ENCODE measurements at places on chromosomes 1 and 21.
A peak's percentile ranks its signal among the peaks of the same experiment; 100 is the strongest.

GRCh38 chr1:113904293-113904673, 316 bp downstream of the AP4B1 start:
- no peak for DNase-seq

DNA sequence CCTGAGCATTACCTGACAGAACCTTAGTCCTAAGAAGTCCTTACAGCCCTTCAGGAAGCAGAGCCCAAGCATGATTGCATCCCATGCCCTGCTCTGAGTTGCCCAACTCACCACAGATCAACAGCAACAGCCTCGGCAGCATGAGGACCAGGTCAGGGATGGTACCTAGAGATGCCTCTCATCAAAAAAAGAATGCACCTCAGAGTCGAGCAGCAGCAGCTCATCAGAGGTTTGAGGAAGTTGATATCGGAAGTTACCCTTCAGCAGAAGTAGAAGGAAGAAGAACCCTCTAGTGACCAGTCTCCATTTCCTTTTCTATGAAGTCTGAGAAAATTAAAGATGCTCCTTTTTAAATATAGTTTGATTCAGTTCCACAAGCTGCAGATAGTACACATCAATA, at the start of gene FCRL1:
Gene FCRL1, minus strand, starts transcription at position 225 of the 400 bp plus-strand sequence. Its CDS starts 83 bp downstream, at position 142.
- DNase-seq: no peak

DNA sequence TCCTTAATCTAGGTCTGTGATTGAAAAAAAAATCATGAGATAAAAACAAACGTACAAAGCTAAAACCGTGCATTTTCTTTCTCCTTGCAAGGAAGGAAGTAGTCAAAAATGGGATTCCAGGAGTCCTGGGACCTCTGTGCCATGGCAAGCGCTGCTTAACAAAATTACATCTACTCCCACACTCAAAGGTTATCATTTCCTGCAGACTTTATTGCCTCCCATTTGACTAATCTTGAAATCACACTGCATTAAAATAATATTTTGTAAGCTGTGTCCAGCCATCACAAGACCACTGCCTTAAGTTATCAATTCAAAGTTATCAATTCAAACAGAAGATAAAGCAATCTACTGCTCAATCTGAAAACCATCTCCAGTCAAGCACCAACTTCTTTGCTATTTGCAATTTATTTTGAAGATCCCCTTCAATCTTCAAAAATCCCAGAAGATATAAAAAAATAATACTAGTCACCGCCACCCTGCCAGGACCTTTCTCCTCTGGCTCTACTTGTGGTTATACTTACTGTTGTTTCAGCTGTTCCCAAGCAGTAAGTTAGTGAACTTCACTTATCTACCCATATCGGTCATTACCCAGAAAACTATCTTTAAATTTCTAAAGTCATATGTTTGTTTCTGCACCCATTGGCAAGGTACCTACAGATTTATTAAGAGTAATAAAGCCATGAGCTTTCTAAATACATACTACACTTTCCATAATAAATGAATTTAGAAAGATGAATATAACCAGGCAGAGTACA, 38.1 kb upstream of the RAP1GAP start:
- no peak for DNase-seq

GRCh38 chr1:198179556-198179981, 22.8 kb downstream of the NEK7 start:
- DNase-seq: no peak

DNA sequence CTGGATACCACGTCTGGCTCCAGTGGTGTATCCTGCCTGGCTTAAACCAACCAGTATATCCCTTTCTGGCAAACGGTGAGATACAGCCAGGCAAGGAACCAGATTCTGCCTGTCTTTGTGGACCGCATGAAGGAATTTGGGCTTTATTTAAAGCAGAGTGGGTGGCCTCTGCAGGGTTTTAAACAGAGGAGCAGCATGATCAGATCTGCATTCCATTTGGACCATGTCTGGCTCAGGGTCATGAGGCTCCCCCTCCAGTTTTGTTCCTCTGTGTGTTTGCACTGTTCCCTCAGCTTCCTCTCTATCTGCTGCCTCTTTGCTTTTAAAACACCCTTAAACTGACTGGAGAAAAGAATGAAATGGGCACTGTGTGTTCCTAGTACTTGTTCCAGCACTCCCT, 195.0 kb downstream of the GIPC2 start:
- no peak for DNase-seq

DNA sequence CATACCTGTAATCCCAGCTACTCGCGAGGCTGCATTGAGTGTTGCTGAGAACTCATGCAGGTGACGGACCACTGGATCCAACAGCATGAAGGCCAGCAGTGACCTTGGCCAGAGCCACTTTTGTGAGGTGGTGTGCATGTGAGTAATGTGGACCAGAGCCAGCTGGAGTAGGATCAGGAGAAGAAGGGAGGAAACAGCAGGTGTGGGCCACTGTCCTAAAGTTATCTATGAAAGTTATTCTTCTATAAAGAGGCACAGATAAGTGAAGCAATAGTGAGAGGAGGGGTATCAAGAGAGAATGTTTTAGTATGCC, 47.8 kb downstream of the TCP10L start:
- no peak for DNase-seq

DNA sequence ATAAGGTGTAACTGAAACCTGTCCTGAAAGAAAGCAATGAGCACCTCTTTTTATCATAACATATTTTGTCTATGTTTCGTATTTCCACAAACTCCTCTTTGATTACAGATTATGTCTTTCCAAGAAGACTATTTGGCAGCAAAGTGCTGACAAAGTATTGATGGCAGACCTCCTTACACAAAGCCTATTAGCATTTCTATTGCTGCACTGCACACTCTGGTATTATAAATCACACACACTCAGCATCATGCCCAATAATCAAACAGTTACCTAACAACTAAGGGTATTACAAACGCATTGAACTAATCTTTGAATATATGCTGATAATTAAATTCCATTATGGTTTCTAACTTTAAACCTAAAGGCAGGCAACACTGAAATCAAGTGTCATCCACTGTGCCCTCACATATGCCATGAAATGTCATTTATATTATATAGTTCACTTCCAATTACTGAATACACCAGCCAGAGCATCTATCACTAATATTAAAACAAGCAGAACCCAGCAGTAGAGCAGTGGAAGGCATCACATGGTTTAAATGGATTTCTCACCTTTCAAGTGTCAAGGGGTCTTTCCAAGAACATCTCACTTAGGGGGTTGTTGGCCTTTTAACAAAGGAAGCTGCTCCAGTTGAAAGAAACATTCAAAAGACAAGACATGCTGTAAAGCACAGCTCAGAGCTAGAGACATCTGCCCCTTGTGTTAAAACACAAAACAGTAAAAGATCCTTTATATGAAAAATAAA, 239.1 kb downstream of the RERE start:
- no peak for DNase-seq

- DNase-seq: no peak
Measured at GRCh38 chr1:81885291-81885690, 84.6 kb downstream of the ADGRL2 start.

GRCh38 chr1:231610388-231610787, 16.2 kb upstream of the DISC1 start:
- no peak for DNase-seq

DNA sequence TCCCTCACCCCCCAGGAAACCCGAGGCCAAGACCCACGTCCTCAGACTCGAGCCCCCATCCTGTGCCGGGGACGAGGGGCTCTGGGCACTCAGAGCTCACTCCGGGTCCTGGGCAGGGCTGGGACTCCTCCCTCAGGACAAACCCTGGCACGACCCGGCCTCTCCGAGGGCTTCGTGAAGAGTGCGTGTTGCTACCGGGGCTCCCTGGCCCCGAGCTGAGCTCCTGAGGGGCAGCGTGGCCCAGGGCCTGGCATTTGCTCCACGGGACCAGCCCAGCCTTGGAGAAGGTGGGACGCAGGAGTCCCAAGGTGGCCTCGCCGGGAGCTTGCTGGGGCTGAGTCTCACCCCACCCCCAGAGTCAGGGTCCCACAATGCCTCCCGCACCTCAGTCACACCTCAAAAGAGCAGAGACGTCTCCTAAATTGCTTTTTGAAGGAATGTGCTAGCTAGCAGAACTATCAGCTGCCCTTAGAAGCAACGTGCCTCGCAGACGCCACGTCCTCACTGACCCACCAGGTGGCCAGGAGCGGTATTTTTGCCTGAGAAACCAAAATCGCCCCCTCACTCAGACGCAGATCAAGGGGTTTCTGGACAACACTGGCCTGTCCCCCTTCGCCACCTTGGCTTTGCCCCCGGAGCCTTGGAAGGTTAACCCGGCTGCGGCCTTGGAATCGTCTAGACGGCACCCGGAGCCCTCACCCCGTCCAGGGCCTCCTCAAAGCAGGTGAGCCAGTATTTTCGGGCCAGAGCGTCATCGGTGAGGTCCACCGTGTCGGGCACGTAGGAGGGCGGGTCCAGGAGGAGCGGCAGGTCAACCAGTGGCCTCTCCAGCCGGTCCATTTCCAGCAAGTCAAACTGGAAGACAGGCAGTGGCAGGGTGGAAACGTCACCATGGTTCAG, 11.3 kb downstream of the PANK4 start:
- DNase-seq: no peak

DNA sequence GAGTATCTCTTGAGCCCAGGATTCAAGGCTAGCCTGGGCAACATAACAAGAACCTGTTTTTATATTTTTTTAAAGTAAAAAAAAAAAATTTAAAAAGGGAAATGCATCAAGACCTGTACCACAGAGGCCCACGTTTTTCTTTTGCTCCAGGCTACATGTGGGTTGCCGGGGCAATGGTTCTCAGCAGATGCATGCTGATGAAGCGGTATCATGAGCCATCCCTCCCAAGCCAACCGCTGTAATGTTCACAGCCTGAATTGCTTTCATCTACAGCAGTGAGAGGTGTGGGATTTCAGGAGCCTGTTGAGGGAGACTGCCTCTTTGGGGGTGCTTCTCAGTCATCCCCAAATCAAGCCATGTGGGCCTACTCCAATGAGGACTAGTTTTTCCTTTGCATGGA, 60.5 kb downstream of the CD58 start:
- no peak for DNase-seq

- DNase-seq: no peak
Measured at GRCh38 chr1:230176871-230177411, 109.9 kb downstream of the GALNT2 start.

DNA sequence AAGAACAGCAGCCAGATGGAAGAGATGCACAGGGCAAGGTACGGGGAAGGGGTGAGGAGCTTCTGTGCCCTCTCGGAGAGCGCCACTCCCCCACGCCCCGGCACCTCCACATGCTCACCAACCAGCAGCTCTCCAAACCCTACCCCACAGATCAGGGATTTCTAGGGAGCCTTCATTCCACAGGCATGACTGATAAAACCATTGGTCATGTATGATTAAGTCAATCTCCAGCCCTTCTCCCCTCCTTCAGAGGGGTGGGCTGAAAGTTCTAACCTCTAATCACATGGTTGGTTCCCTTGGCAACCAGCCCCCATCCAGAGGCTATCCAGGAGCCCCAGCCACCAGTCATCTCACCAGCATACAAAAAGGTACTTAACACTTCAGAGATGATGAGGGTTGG, 144.7 kb downstream of the TGFBR3 start:
- no peak for DNase-seq

- peak; percentile 51 for DNase-seq
Measured at GRCh38 chr1:34460193-34460592, 283.5 kb downstream of the C1orf94 start.

DNA sequence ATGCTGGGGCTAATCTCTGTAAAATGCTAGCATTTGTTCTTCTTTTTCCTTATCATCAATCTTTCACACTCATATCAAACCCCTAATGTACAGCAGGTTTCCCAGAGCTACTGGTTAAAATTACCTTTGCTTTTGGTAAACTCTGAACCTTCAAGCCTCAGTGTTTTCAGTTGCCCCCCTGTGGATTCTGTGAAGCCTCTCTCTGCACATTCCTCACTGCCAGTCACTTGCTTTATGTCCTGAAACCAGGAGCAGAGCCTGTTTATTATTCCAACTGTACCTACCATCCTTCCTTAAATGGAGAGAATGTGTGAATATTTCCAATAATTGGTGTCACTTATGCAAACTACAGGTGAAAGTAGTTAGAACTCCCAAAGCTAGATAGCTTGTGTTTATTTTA, 134.2 kb downstream of the NEK7 start:
- DNase-seq: no peak

DNA sequence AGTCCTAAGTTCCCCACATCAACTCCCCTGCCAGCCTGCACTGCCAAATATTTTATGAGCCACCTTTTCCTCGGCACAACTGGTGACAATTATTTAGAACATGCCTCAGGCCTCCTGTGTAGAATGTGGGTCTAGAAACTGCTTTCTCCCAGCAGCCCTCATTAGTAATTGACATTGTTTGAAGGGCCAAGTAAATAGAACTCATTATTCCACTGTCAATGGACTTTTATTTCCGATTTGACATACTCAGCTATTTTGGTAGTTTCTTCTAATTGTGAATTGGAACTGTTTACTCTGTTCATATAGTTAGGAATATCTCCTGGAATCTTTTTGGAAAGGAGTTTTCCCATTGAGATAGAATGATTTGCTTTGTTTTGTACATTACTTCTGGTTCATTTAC, 168.8 kb upstream of the L1TD1 start:
- no peak for DNase-seq

DNA sequence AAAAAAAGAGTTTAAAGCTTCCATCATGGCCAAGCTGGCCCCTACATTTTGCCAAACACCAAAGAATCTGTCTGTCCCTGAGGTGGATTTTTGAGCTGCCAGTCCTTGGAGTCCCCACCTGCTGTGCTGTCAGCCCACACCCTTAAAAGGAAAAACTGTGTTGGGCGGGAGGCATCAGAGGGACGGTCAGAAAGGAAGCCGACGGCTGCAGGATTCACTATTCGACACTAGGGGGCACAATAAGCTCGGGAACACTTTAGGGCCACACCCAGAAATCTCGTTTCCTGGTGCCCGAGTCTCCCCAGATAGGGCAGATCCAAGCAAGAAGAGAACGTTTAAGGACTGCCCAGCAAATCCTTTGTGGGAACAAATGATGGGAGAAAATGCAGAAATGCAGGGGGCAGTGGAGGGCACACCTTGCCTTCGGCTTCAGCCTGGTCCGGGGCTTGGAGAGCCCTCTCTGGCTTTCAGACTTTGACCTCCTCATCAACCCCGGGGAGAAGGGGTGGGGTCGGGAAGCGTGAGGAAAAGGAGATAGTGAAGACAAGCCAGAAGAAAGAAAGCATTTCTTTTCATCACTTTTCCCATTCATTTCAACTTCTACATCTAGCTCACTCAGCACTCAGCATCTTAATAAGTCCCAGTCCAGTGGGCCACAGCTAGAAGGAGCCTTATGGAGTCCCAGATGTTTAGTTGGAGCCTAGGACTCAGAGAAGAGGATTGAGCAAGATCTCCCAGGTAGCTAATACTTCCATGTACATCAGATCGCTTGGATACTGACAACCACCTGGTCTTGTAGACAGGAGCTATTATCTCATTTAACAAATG, 5.0 kb upstream of the CTTNBP2NL start:
- DNase-seq: peak; percentile 76

Measured in stimulated activated CD4-positive, alpha-beta T cell treated with anti-CD3 and anti-CD28 coated beads, Interleukin-15, amount 100 ng/mL, for 48 hours (primary cell).